ENCODE measurements at places on chromosomes 7 and 10.

- DNase-seq, result no peak
Measured at GRCh38 chr7:88761779-88762178, 2.3 kb downstream of the ZNF804B start.

GRCh38 chr7:155807065-155807671 lies 5.1 kb downstream of the SHH start:
- DNase-seq, result no peak

DNA sequence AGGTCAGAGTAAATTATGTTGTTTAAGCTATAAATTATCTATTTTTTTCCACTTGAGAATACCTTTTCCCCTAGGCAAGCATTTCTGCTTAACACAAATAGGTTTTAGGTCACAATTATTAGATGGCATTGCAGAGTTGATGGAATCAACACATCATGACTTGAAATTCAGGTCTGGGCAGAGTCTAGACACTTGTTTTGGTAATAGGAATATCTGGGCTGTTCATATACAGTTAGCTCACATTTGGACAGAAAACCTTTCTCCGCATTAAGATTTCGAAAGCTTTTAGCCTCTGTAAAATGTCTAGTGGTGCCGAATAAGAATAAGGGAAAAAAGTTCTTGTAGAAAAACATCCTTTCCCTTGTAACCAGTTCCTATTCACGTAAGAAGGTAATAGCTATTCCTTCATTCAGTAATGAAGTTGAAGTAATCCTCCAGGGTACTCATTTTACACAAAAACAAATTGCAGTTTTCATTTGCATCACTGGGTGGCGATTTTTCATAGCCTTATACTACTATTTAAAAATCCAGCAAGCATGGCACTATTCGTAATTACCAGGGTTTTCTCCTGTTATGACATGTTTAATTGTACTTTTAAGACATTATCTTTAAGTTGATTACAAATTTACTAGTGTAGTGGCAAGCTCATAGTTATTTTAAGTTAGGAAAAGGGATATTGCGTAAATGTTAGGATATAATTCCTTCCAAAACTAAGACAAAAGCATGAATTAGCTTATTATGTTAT lies 37.0 kb downstream of the RPA3 start:
- DNase-seq, result no peak

DNA sequence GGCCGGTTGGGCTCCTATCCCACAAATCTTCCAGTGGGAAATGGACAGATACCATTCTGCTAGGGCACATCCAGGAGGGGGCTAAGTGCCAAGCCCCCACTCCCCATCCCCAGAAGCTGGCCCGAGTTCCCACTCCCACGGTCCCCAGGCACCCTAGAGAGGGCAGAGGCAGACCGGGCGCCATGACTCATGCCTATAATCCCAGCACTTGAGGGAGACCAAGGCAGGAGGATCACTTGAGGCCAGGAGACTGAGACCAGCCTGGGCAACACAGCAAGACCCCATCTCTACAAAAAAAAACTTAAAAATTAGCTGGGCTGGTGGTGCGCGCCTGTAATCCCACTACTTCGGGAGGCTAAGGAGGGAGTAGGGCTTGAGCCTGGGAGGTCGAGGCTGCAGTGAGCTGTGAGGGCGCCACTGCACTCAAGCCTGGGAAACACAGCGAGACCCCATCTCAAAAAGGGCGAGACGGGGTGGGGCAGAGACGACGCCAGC lies 870 bp downstream of the GNA12 start:
- DNase-seq, result no peak

- no peak for DNase-seq
Measured at GRCh38 chr7:33917661-33918060, 12.3 kb downstream of the BMPER start.

DNA sequence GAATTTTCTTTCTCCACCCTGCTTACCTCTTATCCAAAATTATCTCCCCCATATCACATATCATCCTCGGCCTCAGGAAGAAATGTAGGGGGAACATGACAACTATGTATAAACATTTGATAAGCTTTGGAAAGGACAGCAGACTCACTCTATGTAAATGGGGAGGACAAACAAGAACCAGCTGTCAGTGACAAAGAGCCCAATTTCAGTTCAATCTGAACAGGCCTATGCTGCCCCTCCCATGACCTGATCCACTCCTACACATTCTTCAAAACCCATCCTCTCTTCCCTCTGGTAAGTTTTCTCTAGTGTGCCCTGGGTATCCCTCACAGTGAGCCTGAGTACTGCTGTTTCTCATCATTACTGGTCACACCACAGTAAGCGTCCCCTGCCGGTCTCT lies 20.8 kb downstream of the FZD9 start:
- no peak for DNase-seq

Data from cerebellar nuclear complex (tissue), 1 donor.